ENCODE measurements at places on chromosomes 11 and 22.
A peak's percentile ranks its signal among the peaks of the same experiment; 100 is the strongest.

- peak; percentile 88 for DNase-seq
These were observed 128.9 kb downstream of the DBX1 start for GRCh38 chr11:20031155-20032001.

GRCh38 chr11:11426226-11426952 is 73.3 kb upstream of the CSNK2A3 start:
- peak; percentile 28 for DNase-seq

- no peak for DNase-seq
These were observed 13.1 kb downstream of the RCOR2 start for GRCh38 chr11:63903884-63904283.

- DNase-seq, result no peak
These were observed 129.5 kb downstream of the MICAL2 start for GRCh38 chr11:12239804-12240371.

GRCh38 chr11:70108250-70108649 is 30.1 kb downstream of the ANO1 start:
- DNase-seq, result peak; percentile 33

- DNase-seq, result no peak
These were observed at the start of gene IZUMO1R for GRCh38 chr11:94303966-94304958. Gene IZUMO1R, plus strand, starts transcription at chr11:94304580. Its CDS starts 1,057 bp downstream, at chr11:94305637.

DNA sequence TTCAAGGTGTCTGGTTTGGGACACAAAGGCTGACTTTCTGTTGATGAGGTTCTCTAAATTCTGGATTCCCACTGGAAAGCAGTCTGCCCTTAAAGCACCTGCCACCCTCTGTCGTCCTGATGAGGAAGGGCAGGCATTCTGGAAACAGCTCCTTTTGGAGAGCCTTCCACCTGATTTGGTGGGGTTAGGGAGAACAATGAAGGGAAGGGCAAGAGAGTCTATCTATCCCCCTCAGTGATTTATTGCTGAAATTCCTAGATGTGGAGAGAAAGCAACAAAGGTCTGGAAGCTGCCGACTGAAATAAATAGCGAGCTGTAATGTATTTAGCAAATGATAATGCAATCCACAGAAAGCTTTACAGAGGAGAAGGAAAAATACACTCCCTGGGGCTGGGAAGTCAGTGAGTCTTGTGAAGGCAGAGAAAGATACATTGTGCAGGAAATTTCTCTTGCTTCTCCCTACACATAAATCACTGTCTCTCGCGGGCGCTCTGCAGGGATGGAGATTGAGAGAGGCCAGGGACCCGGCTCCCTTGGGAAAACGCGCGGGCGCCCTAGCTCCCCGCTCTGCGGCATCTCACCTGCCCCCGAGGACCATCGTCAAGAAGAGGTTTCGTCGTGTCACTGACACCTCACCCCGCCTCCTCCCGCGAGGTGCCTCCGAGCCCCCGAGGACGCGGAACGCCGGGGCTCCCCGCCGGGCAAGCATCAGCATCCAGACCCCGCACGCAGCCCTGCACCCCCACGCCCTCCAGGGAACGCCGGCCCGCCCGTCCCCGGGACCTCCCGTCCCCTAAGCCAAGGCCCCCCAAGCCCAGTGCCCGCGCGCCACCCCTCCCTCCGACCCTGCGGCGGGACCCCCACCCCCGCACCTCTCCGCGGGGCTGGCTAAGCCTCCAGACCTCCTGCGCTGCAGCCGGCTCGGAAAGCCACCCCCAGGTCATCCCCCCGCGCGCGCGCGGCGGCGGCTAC is 673 bp downstream of the CDON start:
- DNase-seq, result no peak

DNA sequence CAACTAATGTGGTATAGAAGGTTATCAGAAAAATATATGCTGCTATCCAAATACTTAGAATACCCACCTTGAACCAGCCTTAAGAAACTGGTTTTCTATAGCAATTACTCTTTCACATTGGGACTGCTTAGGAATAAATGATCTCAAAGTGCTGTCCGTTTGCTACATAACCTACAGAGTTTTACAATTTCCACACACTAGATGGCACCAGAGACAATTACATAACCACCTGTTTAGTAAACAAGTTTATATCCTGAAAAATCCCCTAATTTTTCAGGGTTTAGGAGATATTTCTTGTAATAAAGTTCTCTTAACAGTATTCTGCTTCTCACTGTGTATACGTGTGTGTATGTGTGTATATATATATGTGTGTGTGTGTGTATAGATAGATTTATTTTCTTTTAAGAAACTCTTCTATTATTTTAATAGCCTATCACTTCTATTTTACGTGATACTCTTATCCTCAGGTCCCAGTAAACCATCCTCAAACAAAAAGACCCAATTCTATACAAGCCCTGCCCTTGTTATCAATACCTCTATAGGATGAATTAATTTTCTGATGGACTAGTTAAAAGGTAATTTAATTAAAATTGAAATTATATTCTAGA is 6.7 kb upstream of the OR5I1 start:
- DNase-seq, result peak; percentile 41

DNA sequence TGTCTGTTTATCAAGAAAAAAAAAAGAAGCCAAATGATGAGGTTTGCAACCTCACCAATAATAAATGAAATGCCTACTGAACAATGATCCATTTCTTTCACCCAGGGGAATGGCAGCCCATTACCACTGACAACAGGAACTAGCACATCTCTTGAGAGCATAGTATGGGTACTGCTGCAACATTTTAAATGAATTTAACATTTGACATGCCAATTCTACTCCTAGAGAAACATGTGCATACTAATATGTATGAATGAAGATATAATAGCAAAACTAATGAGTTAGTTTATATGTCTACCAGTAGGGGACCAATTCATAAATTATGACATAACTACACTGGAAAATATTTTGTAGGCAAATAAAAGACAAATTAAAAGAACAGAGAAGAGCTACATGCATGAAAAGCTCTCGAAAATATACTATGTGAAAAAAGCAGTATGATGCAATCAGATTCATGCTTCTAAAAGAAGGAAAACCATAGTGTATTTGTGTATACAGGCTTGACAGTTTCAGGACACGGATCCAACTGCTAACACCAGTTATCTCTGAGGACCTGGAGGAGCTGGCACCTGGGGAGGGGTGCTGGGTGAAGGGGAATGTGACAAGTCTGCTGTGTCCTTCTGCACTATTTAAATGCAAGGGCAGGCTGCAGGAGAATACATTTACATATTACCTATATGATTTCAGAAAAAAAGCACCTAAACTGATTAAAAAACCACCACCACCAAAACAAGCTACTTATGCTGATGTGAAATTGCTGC is 6.9 kb downstream of the SMCO4 start:
- DNase-seq, result no peak

- no peak for DNase-seq
These were observed 309.7 kb upstream of the MTNR1B start for GRCh38 chr11:92659793-92660192.

DNA sequence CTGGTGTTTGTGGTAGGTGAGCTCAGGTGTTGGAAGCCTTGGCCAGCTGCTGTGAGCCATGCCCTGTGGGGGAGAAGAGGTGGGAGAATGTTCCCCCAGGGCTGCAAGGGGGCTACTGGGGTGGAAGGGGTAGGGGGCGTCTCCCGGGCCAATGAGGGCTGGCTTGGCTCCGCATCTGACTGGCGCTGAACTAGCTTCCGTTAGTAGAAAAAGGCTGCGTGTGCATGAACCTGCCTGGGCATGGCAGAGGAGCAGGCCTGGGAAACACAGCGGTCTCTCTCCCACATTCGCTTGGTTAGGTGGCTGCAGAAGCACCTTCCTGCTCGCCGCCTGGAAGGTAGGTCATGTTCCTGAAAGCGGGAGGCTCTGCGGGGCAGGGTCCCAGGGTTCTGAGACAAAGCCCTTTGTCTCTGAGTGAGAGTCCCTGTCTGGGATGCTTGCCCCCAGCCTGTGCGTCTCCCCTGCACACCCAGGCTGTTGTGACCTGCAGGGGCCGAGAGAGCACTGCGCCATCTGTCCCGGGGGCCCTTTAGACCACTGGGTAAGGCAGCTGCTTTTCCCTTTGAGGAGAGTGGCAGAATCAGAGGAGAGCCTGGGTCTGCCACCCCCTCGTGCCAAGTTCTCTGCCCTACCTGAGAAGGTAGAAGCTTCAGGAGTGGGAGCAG is 178.8 kb downstream of the ST3GAL4 start:
- DNase-seq, result no peak

DNA sequence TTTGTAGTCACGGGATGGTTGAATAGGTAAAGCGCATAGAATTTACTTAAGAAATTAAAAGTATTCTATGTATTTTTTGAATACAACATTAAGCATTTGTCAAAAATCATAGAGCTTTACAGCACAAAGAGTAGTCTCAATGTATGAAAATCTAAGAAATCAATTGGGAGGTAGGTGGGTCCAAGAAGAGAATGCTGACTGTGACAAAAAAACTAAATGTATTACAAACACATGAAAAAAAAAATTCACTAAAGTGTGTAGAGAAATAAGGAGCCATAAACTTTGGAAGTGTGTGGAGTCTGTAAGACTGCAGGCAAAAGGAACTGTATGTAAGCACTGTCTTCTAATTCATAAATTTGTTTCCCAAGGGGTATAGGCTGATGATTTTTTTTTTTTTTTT is 558.3 kb downstream of the JRKL start:
- DNase-seq, result no peak

DNA sequence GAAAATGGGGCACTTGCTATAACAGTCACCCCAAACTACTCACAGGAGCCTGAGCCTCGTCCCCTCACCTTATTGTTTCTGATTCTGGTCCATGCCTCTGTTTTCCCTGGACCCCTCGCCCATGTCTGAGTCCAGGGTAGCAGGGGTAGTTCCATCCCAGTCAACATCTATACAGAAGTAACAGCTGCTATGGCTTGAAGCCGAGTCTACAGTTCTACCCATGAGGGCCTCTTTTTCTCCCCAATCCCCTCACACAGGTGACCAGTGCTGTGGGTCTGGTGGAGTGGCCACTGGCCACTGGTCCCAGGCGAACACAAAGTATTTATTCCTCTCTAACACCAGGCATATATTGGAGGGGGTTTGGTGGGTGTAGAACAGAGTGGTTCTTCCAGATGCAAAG is 116.4 kb downstream of the ZNF280B start:
- DNase-seq, result no peak

GRCh38 chr11:28964811-28965210 is 856.6 kb downstream of the METTL15 start:
- DNase-seq, result peak; percentile 24

- no peak for DNase-seq
These were observed 97.6 kb downstream of the TRIM29 start for GRCh38 chr11:120040151-120040840.

DNA sequence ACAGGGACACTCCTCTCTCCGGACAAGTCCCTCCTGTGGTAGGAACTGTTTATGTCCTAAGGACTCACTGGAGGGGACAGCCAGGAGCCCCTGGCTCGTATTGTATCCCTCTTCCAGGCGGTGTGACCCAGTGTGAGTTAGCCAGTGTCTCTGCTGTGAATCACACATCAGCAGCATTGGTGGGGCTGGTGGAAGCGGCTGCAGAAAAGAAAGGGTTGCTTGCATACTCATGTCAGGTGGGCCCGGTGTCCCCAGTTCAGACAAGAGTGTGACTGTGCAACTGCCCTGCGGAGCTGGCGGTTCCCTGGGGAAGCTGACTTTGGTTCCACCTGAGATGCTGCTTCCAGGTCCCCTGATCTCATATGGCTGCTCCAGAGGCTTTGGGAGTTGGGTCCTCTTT is 99.4 kb downstream of the ZBTB16 start:
- DNase-seq, result no peak

DNA sequence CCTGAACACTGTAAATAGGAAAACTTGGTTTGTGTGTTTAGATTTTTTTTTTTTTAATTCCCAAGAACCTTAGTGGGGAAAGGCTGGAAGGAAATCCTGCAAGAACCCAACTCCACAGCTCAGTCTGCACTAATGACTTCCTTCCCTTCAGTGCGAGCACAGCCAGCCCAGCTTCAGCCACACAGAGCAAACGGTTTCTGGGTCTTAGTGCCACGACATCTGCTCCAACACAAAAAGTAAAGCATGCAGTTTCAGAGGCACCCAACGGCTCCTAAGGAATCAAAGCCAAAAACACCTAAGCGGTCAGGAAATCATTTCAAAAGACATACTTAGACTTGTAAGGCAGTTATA is 236.1 kb downstream of the TTC28 start:
- DNase-seq, result peak; percentile 66

DNA sequence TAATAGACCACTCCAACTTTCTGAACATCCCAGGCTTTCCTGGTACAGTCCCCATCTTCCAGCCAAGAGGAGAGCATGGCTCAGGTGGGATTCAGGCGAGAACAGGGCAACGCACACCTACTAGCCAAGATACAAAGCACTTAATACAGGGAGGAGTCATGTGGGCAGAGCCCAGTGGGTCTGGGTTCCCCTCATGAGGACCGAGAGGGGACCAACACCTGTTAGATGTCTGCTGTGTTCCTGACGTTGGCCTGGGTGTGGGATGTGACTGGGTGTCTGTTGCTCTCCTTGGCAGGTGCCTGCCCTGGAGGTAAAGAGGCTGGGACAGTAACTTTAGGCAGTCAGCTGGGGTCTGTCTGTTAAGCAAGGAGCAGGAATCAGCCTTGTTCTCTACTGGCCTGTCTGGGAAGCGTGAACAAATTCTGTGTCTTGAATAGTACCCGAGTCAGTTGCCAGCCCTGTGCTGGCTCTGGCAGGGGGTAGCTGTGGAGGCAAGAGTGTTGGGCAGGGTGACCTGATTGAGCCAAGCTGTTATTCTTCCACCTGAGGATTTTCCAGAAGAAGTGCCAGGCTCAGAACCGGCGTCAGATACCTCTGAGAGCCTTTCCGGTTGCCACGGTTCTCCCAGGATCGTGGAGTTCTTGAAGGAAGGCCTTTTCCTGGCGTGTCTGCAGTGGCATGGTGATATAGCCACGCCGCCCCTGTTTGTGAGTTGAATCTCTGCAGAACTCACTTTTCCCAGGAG is 56.3 kb downstream of the BCR start:
- DNase-seq, result no peak

DNA sequence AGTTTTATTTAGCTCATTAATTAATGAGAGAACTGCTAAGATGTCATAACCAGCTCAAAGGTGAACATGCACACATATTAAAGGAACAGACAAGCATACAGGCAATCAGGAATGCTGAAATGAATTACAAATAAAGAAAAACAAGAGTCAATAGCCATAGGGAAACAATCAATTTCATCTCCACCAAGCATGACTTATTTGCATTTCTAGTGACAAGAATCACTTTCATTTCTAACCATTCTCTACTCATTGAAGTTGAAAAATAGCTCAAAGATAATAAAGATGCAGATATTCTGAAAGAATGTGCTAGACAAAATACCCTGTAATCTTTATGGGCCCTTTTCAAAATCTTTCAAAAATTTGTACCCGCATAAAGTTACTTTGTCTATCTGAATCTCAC is 23.2 kb downstream of the ISX start:
- no peak for DNase-seq
